Activated T-helper 9 cell treated with anti-CD3 and anti-CD28 coated beads, Interleukin-2, amount 50 U/mL, for 16 hours (primary cell): ENCODE measurements at places on chromosomes 3 and 15.
A peak's percentile ranks its signal among the peaks of the same experiment; 100 is the strongest.

GRCh38 chr3:129453732-129454131 lies 13.7 kb downstream of the IFT122 start:
- no peak for DNase-seq

DNA sequence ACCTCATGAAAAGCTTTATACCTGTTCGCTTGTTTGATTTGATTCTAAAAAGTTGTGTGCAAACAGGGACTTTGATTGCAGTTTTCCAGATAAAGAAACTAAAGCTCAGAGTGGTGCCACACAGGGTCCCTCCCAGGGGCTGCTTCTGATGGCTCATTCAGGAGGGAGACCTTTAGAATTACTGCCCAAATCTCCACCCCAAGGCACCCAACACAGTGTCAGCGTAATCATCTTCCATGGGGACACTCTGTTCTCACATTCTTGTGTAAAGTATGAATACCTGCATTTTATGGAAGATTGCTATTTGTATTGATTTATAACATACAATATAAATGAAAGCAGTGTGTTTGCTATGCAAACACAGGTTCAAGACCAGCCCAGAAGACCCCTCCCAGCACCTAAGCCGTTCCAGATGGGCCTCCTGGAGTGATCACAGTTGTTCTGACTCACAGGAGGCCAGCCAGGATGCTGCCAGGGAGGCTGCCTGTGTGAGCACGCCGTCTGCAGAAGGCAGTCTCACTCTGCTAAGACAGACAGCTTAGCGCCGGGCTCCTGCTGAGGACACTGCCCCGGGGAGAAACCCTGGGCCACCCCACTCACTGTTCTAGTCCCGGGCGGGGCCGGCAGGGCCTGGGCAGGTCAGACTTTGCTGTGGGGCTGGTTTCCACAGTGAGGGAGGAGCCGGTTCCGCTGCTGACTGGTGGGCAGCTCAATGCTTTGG lies 185.6 kb downstream of the FAM43A start:
- no peak for DNase-seq

- no peak for DNase-seq
These were observed 48.6 kb upstream of the AKAP13 start for GRCh38 chr15:85331655-85332285.

DNA sequence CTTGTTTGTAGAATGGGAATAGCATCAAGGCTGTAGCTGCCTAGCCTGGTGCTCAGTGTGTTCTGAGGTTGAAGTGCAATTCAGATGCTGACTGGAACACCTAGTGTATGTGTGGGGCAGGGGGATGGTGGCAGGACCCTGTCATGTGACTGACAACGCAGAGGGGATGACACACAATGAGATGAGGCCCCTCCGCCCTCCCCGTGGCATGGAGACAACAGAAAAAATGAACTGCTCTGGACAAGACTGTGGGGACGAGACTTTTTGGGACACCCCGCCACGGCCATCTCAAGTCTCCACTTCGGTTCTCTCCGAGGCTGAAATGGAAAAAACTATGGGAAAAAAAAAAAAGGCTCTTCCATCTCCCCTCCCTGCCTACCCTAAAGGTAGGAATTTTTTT lies 10.4 kb upstream of the SEC13 start:
- DNase-seq: no peak

GRCh38 chr15:99087405-99087943 lies 17.4 kb upstream of the SYNM start:
- no peak for DNase-seq

- no peak for DNase-seq
These were observed 257.9 kb downstream of the PDCD6IP start for GRCh38 chr3:34056181-34056910.

- DNase-seq: no peak
These were observed 12.9 kb downstream of the IDH3A start for GRCh38 chr15:78162038-78162437.

DNA sequence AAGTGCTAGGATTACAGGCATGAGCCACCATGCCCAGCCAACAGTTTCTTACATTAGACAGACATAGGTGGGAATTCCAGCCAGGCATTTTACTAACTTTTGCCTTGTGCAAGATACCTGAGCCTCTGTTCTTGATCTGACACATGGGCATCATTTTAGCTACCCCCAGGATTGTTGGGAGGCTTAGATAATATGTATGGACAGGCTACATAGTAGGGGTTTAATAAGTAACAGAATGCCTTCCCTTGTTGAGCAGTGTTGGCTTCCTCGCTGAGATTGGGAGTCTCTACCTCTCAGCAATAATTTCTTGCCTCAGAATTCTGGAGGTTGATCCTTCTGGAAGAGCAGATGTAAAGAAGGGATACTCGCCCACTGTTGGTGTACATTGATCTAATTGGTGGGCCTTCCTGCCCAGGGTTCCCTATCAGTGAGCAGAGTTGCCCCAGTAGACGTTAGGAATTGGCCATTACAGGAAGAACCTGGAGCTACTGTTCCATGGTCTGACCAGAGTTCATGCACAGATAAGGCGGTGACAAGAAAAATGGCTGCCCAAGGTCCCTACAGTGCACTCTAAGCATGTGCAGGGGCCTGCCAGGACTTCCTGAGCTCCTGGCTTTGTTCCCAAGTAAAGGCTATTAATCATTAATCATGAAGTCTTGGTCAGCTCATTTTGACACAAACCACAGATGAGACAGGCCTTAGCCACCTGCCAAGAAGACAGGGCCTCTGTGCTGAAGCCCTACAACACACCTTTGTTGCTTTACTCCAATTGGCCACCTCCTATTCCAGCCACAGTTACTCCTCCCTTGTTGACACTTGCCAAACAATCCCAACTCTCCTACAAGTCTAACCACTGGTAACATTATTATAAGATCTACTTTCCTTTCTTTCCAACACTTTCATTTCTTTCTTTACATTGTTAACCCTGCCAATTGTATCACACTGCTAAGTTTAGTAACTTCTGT lies 5.0 kb upstream of the IL17RE start:
- no peak for DNase-seq

- DNase-seq: peak; percentile 77
These were observed 27.0 kb upstream of the SFMBT1 start for GRCh38 chr3:53072653-53073552.

DNA sequence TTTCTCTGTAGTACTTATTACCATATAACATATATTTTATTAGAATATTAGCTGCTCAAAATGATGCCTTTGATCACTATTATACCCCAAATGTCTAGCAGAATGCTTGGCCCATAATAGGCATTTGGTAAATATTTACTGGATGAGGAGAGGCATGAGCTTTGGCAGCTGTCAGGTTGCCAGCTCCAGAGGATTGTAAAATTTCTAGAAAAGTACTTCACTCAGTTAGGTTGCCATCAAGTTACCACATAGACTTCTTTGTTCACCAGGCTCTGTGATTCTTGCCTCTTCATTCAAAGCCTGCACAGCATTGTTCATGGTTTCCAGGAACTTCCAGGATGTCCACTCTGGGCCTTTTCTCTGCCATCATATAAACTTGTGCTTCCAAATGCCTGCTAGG lies 582.8 kb downstream of the PDCD6IP start:
- DNase-seq: no peak

DNA sequence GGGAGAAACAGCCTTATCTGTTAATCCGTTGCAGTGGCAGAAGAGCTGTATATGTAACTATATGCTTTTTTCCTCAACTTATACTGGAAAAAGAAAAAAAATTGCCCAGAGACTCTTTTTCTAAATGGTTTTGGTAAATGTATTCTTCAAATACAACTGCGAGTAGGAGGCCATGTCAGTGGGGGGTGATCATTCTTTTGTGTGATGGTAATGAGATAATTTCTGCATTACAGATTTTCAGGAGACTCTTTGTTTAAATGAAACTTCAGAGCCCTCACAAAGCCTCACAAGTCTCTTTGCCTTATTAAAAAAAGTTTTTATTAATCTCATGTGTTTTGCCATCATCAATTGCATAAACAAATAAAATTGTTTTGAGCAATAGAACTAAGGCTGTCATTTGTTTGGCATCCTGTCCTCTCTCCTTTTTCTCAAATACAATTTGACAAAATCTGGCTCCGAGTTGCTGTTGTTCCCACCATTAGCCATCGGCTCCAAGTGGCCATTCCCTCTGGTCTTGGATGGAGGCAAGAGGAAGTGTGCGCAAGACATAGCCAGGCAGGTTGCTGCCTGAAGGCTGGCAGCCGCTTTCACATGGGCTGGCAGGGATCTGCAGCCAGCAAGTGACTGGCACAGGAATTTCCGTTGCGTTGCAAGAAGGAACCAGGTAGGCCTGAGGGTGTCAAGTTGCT lies 116.7 kb downstream of the FNDC3B start:
- DNase-seq: no peak

DNA sequence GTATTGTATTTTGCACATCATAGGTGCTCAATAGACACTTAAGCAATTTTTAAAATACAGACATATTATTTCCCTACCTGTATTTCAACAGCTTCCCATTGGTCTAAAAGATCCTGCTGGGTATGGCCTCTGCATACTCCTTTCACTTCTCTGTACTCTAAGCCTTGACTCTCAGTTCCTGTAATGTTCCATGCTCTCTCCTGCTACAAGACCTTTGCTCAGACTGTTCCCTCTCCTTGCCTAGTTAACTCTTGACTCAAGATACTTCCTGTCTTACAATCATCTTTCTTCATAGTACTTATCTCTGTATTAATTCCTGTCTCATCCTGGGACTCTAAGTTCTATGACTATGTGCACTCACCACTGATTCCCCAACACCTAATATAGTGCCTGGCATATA lies 1.7 kb downstream of the SCN11A start:
- no peak for DNase-seq

DNA sequence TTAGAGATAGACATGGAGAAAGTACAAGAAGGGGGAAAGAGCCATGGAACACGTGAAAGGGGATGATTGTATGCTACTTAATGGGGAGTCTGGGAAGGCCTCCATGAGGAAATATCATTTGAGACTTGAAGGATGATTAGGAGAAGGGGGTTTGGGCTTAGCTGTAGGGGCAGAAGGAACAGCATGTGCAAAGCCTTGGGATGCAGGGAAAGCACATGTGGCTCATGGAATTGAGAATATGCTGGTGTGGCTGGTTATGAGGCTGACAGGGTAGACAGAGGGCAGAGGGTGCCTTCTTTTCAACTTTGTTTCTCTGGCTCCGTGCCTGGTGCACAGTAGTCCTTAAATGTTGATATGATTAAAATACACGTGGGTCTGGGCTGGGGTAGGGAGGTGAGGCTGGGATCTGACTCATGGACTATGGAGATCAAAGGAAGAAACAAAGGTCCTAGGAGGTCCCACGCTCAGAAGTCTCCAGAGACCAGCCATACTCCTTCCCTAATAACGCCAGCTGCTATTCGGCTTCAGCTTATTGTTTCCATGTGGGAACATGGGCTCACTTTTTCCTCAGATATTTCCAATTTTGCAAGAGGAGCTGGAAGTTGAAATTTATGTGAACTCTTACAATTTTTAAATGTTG lies 1.1 kb downstream of the GTF2E1 start:
- no peak for DNase-seq

DNA sequence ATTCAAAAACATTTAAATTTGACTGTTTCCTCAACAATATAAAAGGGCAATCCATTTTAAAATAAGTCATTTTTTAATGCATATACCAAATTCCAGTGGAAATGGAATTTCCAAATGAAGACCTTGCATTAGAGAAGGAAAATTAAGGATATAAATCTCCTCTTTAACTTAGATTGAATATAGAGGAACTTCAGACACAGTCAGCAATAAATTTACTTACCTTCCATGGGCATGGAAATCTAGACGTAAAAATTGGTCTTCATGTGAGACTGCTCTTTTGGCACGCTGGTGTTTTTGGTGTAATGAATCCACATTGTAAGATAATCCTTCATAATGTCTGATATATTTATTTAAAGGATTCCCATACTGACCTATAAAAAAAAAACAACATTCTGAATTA lies 32.1 kb downstream of the ADAM10 start:
- DNase-seq: no peak

GRCh38 chr15:52558196-52558595 lies 10.6 kb downstream of the ARPP19 start:
- peak; percentile 29 for DNase-seq

- no peak for DNase-seq
These were observed 3.6 kb downstream of the CCRL2 start for GRCh38 chr3:46410669-46411068.

GRCh38 chr15:77579498-77580188 lies 53.1 kb downstream of the LINGO1 start:
- DNase-seq: no peak

DNA sequence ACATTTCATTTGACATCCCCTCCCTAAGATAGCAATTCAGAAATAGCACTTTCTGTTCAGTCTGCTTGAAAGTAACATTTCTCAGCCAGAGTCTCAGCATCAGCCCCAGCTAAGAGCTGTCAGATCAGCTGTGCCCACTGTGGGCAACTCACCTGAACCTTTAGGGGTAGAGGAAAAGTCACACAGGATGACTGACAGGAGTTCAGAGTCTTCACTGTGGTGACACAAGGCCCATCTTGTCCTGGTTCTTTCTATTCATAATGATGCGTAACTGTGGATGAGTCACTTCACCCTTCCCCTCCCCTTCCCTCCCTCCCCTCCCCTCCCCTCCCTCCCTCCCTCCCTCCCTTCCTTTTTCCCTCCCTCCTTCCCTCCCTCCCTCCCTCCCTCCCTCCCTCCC lies 96.1 kb upstream of the RASGRP1 start:
- no peak for DNase-seq
